Naive thymus-derived CD8-positive, alpha-beta T cell (primary cell): ENCODE measurements at places on chromosomes 3 and 15. TPM values are rescaled to one million over a fixed set of nuclear protein-coding genes. Genes with fewer than 3 reads are reported as not detected.

- peaks cover 4% of the 10 kb centered on the region for H3K4me1 ChIP-seq
- peaks cover 4% of the 10 kb centered on the region for H3K36me3 ChIP-seq
- H3K27ac ChIP-seq, result no peak overlapping the region
- DNase-seq, result no peak
Observed at GRCh38 chr15:57165992-57166391, 210.3 kb upstream of the CGNL1 start.

DNA sequence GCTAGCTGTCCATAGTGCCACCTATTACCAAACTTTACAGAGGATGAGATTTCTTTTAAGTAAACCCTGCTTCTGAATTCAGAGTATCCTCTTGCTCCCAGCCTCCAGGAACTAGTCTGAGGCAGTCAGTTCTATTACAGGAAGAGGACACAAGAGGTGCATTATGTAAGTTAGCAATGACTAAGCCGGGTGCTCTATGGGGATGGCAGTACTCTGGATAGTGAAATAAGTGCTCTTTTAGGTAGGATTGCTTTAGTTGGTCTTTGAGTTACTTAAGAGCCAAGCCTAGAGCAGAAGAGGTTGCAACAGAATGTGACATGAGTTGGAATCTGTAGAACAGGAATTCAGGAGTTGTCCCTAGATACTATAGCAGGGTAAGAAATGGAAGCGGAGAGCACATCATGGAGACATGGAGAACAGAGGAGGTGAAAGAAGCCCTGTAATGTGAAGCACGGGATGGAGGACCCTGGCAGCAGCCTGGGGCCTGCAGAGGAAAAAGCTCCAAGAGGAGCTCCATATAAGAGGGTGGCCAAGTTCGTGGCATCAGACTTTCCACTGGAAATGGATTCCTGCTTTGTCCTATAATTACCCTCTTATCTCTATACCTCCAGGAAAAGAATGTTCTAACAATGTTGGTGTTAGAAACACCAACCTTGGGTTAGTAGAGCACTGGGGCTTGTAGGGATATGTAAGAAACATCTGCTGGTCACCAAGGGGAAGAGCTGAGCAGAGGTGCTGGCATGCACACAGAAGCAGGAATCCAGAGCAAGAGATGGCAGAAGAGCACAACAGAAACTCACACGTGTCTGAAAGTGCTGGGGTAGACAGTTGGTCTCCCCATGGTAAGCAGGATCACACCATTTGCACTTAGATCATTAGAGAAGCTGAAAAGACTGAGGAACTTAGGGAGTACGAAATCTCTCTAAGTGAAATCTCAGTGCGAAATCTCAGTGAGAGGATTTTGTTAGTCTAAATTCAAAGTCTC is 851.1 kb downstream of the FHIT start:
- H3K4me3 ChIP-seq, result no peak overlapping the region
- no peak for DNase-seq
- no peaks in the 10 kb centered on the region for H3K36me3 ChIP-seq
- H3K27ac ChIP-seq, result no peak overlapping the region

DNA sequence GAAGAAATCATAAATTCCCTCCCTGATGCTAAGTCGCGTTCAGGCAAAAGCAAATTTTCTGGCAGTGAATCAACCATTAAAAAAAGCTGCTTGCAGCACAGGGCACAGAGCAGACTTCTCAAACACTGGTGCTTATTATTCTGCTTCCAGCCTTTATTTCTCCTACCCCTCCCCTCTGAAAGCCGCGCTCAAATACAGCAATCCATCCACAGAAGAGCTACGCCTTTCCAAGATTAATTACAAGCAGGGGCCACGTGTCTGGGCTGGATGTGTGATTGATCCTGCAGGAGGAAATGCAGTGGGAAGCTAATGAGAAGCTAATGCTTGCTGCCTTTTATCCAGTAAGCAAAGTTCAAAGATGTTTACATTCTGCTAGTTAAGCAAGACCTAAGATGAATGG is 134.9 kb upstream of the TOPAZ1 start:
- no peaks in the 10 kb centered on the region for H3K4me1 ChIP-seq
- peaks cover 11% of the 10 kb centered on the region for H3K27me3 ChIP-seq
- H3K27ac ChIP-seq, result no peak overlapping the region
- no peaks in the 10 kb centered on the region for H3K36me3 ChIP-seq

- H3K4me1 ChIP-seq, result no peaks in the 10 kb centered on the region
- H3K36me3 ChIP-seq, result peaks cover 8% of the 10 kb centered on the region
- no peak overlapping the region for H3K27ac ChIP-seq
Observed at GRCh38 chr3:10753964-10754363, 62.1 kb upstream of the SLC6A11 start.

Gene FANCD2OS
- total RNA-seq, result not detected

- H3K4me3 ChIP-seq, result no peak overlapping the region
- DNase-seq, result no peak
- H3K36me3 ChIP-seq, result no peaks in the 10 kb centered on the region
- no peaks in the 10 kb centered on the region for H3K27me3 ChIP-seq
- H3K4me1 ChIP-seq, result no peaks in the 10 kb centered on the region
- no peak overlapping the region for H3K27ac ChIP-seq
Observed at GRCh38 chr15:98138910-98139309, 178.4 kb downstream of the ARRDC4 start.

Gene SUSD5
- not detected for total RNA-seq
